ENCODE measurements at places on chromosomes 5 and 9.

- no peaks in the 10 kb centered on the region for H3K4me1 ChIP-seq
- H3K36me3 ChIP-seq, result no peaks in the 10 kb centered on the region
- no peaks in the 10 kb centered on the region for H3K27me3 ChIP-seq
- H3K27ac ChIP-seq, result no peak overlapping the region
- no peak overlapping the region for H3K4me3 ChIP-seq
Measured at GRCh38 chr5:103919506-103919905, 356.9 kb upstream of the NUDT12 start.

GRCh38 chr5:37994729-37995128, 154.9 kb upstream of the GDNF start:
- no peaks in the 10 kb centered on the region for H3K27me3 ChIP-seq
- H3K27ac ChIP-seq, result no peak overlapping the region
- H3K36me3 ChIP-seq, result no peaks in the 10 kb centered on the region
- H3K4me1 ChIP-seq, result no peaks in the 10 kb centered on the region

- H3K4me1 ChIP-seq, result no peaks in the 10 kb centered on the region
- no peaks in the 10 kb centered on the region for H3K36me3 ChIP-seq
Measured at GRCh38 chr9:17004500-17004899, 130.3 kb upstream of the CNTLN start.

GRCh38 chr9:99039505-99040182, 65.3 kb upstream of the TGFBR1 start:
- no peak overlapping the region for H3K27ac ChIP-seq
- H3K4me1 ChIP-seq, result peaks cover 16% of the 10 kb centered on the region
- H3K27me3 ChIP-seq, result no peaks in the 10 kb centered on the region
- no peaks in the 10 kb centered on the region for H3K36me3 ChIP-seq
- H3K4me3 ChIP-seq, result no peak overlapping the region
- no peak for DNase-seq

DNA sequence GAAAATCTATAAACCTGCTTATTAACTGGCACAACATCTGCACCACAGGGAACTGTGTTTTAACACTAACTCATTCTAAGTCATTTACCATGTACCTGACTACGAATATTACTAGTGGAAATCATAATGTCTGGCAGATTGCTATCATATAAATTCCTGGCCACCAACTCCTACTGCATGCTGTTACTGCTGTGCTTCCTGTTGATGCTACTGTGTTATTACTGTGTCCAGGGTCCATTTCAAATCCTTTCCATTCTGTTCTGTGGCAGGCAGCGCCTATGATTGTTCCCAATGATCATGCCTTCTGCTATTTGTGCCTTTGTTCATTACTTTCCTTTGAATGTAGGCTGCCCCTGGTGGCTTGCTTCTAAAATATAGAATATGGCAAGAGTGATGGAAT, 4.7 kb upstream of the ZNF131 start:
- DNase-seq, result no peak
- H3K27ac ChIP-seq, result no peak overlapping the region
- peaks cover 13% of the 10 kb centered on the region for H3K4me1 ChIP-seq
- H3K4me3 ChIP-seq, result no peak overlapping the region
- H3K36me3 ChIP-seq, result no peaks in the 10 kb centered on the region

DNA sequence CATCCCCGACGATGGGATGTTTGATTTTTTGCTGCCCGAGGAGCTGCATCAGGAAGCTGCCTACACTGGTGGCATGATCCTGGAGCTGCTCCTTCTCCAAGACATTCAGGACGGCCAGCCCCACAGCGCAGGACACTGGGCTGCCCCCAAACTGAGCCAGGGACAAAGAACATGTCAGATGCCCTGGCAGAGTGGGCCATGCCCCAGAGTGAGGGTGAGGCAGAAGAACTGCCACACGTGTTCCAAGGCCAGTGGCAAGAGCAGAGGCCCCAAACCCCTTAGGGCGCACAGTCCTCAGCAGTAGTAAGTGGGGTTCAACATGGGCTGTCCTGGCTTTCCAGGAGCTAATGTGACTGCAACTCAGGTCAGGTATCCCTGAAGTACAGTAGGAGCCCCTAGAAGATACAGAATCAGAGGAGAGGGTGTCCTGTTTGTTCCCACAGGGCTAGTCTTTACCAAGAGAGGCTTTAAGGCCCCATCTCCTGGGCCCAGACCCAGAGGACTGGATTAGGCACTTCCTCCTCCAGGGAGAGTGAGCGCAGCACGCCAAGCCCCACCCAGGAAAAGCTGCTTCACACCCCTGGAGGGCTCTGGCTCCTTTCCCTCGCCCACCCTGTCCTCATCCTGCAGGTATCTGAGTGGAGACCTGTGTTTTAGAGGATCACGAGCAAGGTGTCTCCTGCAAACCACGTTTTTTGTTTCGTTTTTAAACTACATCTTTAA, 11.1 kb downstream of the HNRNPAB start:
- DNase-seq, result no peak
- no peaks in the 10 kb centered on the region for H3K27me3 ChIP-seq
- H3K27ac ChIP-seq, result no peak overlapping the region
- H3K4me3 ChIP-seq, result no peak overlapping the region
- peaks cover 78% of the 10 kb centered on the region for H3K36me3 ChIP-seq

GRCh38 chr5:82597437-82597836, 319.3 kb upstream of the RPS23 start:
- peaks cover 7% of the 10 kb centered on the region for H3K27me3 ChIP-seq
- no peak overlapping the region for H3K4me3 ChIP-seq
- DNase-seq, result no peak
- H3K4me1 ChIP-seq, result no peaks in the 10 kb centered on the region

DNA sequence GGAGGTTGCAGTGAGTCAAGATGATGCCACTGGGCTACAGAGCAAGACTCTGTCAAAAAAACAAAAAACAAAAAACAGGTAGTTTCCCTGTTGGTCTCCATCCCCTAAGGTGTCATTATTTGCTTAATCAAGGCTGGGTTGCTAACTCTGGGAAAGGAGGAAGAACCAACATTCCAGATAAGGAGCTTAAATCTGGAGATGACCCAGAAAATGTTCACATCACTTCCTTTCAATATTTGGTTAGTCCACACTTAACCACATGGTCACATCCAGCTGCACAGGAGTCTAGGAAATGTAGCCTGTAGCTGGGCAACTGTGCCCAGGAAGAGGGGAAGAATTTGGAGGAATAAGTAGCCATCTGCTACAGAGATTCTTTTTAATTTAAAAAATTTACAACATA, 25.9 kb upstream of the MEGF9 start:
- DNase-seq, result no peak
- H3K27ac ChIP-seq, result no peak overlapping the region
- no peak overlapping the region for H3K4me3 ChIP-seq
- no peaks in the 10 kb centered on the region for H3K27me3 ChIP-seq
- H3K4me1 ChIP-seq, result no peaks in the 10 kb centered on the region
- H3K36me3 ChIP-seq, result no peaks in the 10 kb centered on the region

- H3K4me3 ChIP-seq, result no peak overlapping the region
- no peaks in the 10 kb centered on the region for H3K27me3 ChIP-seq
Measured at GRCh38 chr5:144352732-144353317, 182.2 kb downstream of the KCTD16 start.

- H3K36me3 ChIP-seq, result no peaks in the 10 kb centered on the region
- H3K27ac ChIP-seq, result no peak overlapping the region
- H3K4me3 ChIP-seq, result no peak overlapping the region
Measured at GRCh38 chr5:173664154-173664526, 47.7 kb upstream of the BOD1 start.

DNA sequence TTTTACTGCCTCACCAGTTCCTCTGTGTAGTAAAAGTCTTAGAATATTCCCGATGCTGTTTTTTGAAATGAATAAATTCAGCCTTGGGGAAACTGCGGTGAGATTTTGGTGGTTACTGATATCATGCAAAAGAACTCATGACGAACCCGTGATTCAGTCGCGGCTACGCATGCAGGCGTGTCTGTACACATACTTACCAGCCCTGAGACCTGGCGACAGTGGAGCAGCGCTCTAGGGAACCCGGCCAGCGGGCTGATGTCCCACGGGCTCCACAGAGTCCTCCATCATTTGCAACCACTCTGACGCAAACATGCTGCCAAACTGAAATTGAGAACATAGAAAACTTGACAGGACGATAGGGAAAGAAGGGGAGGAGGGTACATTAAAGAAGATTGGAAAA, 315.6 kb upstream of the DAB2 start:
- no peak overlapping the region for H3K4me3 ChIP-seq
- no peaks in the 10 kb centered on the region for H3K36me3 ChIP-seq
- DNase-seq, result no peak

DNA sequence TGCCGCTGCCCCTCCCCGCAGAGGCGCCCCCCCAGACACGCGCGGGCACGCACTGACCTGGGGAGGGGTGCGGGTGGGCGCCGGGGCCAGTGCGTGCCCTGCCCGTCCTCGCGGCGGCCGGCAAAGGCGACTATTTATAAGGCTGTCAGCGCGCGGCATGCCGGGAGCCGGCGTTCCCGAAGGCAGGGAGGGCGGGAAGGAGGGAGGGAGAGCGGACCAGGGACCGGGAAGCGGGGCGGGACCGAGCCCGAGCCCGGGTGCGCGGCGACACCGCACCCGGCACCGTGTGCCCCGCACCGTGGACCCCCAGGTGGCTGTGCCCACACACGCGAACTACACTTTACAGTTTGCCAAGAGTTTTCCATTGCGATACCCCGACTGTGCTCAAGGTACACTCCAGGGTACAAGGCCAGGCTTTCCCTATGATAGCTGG, at the start of gene AK1:
Gene AK1, minus strand, starts transcription at position 110 of the 433 bp plus-strand sequence. CDS start 3,058 bp downstream, outside the sequence.
- no peaks in the 10 kb centered on the region for H3K36me3 ChIP-seq
- H3K4me3 ChIP-seq, result no peak within 1 kb of the TSS
- H3K4me1 ChIP-seq, result peaks cover 9% of the 10 kb centered on the region
- no peak within 1 kb of the TSS for H3K27ac ChIP-seq
- H3K27me3 ChIP-seq, result peaks cover 5% of the 10 kb centered on the region

- H3K27ac ChIP-seq, result no peak overlapping the region
- H3K4me1 ChIP-seq, result no peaks in the 10 kb centered on the region
- DNase-seq, result no peak
- H3K36me3 ChIP-seq, result no peaks in the 10 kb centered on the region
- H3K27me3 ChIP-seq, result no peaks in the 10 kb centered on the region
Measured at GRCh38 chr9:125428902-125429467, 167.4 kb downstream of the GAPVD1 start.

- no peak overlapping the region for H3K27ac ChIP-seq
- DNase-seq, result no peak
- no peak overlapping the region for H3K4me3 ChIP-seq
- H3K36me3 ChIP-seq, result no peaks in the 10 kb centered on the region
- no peaks in the 10 kb centered on the region for H3K27me3 ChIP-seq
Measured at GRCh38 chr5:60526336-60526875, 173.6 kb downstream of the DEPDC1B start.

DNA sequence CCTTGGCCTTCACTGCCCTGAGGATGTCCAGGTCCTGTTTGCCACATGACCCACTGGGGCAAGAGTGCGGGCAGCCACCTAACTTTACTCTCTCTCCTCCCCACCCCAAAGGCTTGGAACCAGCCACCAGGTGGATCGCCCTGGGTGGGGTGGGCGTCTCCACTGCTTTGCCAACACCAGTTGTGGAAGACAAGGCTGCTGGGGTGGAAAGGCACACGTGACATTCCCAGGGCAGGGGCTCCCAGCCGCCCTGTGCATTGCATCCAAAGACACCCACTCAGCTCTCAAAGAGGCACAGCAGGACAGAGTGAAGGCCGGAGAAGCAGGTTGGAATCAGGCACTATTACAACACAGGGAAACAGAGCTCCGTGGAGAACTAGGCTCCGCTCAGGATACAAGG, 162.2 kb downstream of the OLFM1 start:
- H3K27me3 ChIP-seq, result no peaks in the 10 kb centered on the region
- no peak overlapping the region for H3K27ac ChIP-seq
- no peak overlapping the region for H3K4me3 ChIP-seq
- no peaks in the 10 kb centered on the region for H3K4me1 ChIP-seq

- no peaks in the 10 kb centered on the region for H3K36me3 ChIP-seq
- H3K4me3 ChIP-seq, result no peak overlapping the region
- H3K4me1 ChIP-seq, result no peaks in the 10 kb centered on the region
- no peak overlapping the region for H3K27ac ChIP-seq
Measured at GRCh38 chr5:143644727-143645126, 167.2 kb upstream of the HMHB1 start.

- H3K27ac ChIP-seq, result no peak overlapping the region
- H3K36me3 ChIP-seq, result no peaks in the 10 kb centered on the region
- H3K4me3 ChIP-seq, result no peak overlapping the region
- no peak for DNase-seq
- H3K27me3 ChIP-seq, result peaks cover 22% of the 10 kb centered on the region
Measured at GRCh38 chr9:133754688-133755227, 16.6 kb upstream of the SARDH start.

GRCh38 chr5:124134941-124135340, 611.5 kb downstream of the ZNF608 start:
- H3K36me3 ChIP-seq, result no peaks in the 10 kb centered on the region
- H3K4me1 ChIP-seq, result no peaks in the 10 kb centered on the region
- no peak overlapping the region for H3K27ac ChIP-seq
- no peaks in the 10 kb centered on the region for H3K27me3 ChIP-seq

GRCh38 chr9:28212979-28213378, 639.7 kb upstream of the C9orf72 start:
- H3K27me3 ChIP-seq, result no peaks in the 10 kb centered on the region
- H3K27ac ChIP-seq, result no peak overlapping the region
- no peaks in the 10 kb centered on the region for H3K36me3 ChIP-seq
- no peaks in the 10 kb centered on the region for H3K4me1 ChIP-seq
- no peak overlapping the region for H3K4me3 ChIP-seq

DNA sequence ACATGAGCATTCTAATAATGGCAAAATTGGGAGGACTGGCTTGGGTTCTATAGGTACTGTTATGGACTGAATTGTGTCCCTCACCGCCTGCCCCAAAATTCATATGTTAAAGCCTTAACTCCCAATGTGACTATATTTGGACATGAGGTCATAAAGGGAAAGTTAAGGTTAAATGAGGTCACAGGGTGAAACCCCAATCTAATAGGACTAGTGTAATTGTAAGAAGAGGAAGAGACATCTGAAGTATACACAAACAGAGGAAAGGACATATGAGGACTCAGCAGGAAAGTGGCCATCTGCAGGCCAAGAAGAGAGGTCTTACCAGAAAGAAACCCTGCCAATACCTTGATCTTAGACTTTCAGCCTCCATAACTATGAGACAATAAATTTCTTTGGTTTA, 23.1 kb downstream of the RNF180 start:
- H3K36me3 ChIP-seq, result no peaks in the 10 kb centered on the region
- H3K27ac ChIP-seq, result no peak overlapping the region
- DNase-seq, result no peak

DNA sequence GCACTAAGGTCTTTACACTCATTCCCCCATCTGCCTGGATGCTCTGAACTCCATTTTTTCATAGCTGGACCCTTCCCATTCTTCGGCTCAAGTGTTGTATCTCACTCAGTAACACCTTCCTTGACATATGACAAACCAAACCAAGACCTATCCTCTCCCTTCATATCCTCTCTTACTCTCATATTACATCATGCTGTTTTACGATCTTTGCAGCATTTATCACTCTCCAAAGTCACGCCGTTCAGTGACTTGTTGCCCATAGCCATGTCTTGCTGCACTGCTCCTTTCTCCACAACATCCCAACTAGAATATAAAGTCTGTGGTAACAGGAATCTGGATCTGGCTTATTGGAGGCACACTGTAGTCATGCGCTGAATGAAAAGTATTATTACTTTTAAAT, 923.6 kb upstream of the DMAC1 start:
- no peaks in the 10 kb centered on the region for H3K36me3 ChIP-seq
- DNase-seq, result no peak
- no peak overlapping the region for H3K27ac ChIP-seq
- H3K27me3 ChIP-seq, result no peaks in the 10 kb centered on the region
